ENCODE measurements at places on chromosomes 2 and 18.

GRCh38 chr18:67771271-67771670, 254.8 kb upstream of the DSEL start:
- no peak for DNase-seq

GRCh38 chr2:25347205-25347815, 5.6 kb upstream of the DNMT3A start:
- DNase-seq = no peak

GRCh38 chr2:18926631-18927524, 337.5 kb upstream of the NT5C1B start:
- no peak for DNase-seq

- DNase-seq = no peak
Measured at GRCh38 chr2:146992057-146992456, 852.8 kb upstream of the ACVR2A start.

DNA sequence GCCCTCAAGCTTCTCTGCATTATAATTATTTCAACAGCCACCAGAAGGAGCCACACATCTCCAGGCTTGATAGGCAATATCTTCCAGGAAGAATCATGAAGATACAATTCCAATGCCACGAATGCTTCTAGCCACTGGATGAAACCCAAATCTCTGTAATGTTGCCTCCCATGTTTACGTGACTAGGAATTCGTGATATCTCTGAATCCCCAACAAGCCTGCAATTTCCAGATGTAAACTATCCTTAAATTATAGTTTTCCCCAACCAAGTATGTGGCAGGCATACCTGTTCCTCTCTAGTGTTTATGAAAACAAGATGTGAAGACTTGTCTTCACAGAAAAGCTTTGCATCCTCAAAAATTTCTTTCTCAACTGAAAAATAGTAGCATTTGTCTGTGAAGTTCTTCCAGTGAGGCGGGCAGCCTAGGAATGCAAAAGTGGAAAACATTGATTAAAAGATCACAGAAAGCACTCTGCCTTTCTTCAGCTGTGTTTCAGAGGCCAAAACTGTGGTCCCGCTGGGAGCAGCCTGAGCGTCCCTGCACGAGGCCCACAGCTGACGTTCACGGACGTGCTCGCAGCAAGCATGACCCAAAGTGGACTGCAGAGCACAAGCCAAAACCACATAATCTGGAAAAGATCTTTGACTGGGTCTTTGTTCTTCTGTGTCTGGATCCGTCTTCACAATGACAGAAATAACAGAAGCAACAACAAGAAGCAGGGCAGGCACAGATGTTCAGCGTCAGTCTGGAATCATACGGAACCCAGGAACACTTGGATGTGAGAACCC, 65.1 kb upstream of the THOC1 start:
- no peak for DNase-seq

DNA sequence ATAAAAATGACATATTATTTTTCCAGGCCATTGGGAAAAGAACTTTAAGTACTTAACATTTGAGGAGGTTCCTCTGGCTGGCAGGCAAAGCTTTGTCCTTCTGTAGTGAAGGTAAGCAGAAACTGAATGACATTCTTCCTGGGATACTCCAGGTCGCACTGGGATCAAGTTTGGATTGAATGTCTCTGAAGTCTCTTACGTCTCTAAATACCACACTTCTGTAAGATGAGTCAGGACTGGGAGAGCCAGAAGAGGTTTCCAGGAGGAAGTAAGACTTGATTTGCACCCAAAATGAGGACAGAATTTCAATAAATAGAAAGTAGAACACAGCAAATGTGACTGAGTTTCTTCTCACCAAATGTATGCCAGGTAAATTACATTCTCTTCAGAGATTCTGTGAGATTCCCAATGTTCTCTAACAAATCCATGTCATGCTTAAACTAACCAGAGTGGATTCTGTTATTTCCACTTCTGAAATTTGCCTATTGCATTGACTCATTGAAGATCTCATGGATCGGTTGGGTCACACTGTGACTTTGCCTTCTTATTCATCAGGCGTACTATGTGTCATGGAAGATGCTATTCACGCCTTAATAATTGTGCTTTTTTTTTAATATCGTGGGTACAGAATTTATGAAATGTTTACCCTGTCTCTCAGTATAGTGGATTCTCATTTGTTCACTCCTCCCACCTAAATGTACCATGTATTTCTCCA, 25.5 kb upstream of the VIT start:
- DNase-seq = no peak

GRCh38 chr2:11967946-11968465, 221.6 kb downstream of the LPIN1 start:
- DNase-seq = no peak

DNA sequence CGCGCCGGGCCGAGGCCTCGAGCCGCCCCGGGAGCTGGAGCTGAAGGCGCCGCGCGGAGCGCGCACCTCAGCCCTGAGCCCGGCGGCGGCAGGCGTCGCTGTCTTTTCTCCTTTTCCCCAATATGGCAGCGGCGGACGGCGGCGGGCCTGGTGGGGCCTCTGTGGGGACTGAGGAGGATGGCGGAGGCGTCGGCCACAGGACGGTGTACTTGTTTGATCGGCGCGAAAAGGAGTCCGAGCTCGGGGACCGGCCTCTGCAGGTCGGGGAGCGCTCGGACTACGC, 369 bp downstream of the SMCHD1 start:
- DNase-seq = no peak

GRCh38 chr2:43106559-43107527, 119.6 kb downstream of the ZFP36L2 start:
- no peak for DNase-seq

- DNase-seq = no peak
Measured at GRCh38 chr2:98241592-98241991, 104.7 kb upstream of the CNGA3 start.

DNA sequence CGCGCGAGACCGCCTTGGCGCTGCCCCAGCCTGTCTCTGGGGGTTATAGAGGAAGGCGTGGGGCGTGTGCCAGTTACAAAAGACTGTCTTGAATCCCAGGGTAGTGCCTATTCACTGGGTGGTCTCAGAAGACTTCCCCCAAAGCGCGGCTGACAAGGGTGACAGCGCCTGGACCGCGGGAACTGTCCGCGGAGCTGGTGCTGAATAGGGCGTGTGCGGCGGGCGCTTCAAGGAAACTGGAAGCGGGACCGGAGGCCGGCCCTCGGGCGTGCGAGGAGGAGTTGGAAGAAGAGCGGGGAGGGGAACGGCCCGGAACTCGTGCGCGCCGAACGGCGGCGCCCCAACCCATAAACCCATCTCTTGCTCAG, 2.3 kb downstream of the EGR4 start:
- DNase-seq = peak; percentile 36

- DNase-seq = no peak
Measured at GRCh38 chr2:168025487-168026202, 221.8 kb downstream of the STK39 start.

- DNase-seq = no peak
Measured at GRCh38 chr2:82158150-82158549, 1853.6 kb upstream of the LRRTM1 start.

DNA sequence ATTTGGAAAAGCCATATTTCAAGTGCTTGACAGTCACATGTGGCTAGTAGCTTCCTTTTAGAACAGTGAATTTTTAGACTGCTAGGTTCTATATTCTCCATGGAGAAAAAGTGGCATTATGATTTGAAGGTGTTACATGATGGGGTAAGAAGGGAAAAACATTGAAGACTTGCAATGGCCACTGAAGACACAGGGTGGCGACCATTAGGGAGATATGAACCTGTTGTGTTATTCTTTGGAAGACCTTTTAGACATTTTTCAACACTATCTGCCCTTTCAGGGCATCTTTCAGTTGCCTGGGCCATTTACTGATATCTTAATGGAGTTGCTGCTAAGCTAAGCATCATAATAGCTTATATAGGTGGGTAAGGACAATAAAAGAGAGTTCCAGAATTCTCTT, 1387.2 kb downstream of the SUCLG1 start:
- DNase-seq = no peak

GRCh38 chr2:107174171-107174570, 288.2 kb upstream of the ST6GAL2 start:
- no peak for DNase-seq

Data from CD4-positive, alpha-beta T cell treated with Interleukin-6 at 100 ng/mL for 8 hours (primary cell).